ENCODE measurements at places on chromosomes 16 and 17.
A peak's percentile ranks its signal among the peaks of the same experiment; 100 is the strongest.

GRCh38 chr17:27921077-27921476, 27.9 kb upstream of the LYRM9 start:
- DNase-seq = no peak

- no peak for DNase-seq
Observed at GRCh38 chr16:58155839-58156238, 26.7 kb upstream of the CFAP20 start.

DNA sequence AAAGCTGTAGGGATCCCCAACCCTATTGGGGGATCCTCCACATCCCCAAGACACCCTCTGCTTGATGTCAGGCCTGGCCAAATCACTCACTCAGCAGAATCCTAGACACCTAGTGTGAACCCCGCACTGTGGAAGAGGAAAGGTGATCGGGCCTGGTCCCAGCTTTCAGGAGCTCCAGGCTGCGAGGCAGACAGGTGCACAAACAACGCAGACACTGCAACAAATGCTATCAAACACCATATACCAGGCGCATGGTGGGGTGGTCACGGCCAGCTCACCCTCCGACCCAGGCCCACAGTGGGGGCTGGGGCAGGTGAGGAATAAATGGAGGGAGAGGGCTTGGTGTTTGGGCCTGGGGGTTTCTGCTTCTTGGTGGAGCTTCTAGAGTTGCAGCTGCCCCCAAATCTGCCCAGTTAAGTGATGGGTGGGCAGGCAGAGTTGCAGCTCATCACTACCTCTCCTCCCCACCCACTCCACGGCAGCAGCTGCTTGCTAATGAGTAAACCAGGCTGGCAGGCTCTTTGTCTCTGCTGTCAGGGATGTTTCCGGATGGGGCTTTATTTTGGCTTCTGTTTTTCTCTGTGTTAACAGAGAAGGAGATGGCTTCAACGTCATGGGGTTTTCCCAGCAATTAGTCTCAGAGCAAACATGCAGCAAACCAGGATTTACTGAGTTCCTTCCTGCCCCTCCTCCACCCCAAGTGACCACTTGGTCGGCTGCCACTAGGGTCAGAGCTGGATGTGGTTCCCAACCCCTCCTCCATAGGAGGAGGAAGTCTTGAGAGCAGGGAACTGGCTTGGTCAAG, 46.6 kb downstream of the PECAM1 start:
- DNase-seq = no peak

- no peak for DNase-seq
Observed at GRCh38 chr17:7173687-7174602, 5.2 kb downstream of the ASGR1 start.

DNA sequence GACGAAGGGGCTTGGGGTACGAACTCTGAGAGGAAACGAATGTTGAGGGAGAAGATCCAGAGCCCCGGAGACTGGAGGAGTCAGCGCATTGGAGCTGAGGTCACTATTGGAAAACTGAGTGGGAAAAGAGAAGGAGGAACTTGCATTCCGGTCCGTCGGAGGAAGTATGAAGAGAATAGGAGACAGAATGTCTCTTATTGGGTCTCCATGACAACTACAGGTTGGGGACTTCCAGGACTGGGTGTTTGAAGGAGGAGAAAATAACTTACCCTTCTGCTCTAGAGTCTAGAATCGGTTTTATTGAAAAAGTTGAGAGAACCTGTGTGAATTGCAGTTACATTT, 537 bp downstream of the GOSR1 start:
- DNase-seq = no peak

DNA sequence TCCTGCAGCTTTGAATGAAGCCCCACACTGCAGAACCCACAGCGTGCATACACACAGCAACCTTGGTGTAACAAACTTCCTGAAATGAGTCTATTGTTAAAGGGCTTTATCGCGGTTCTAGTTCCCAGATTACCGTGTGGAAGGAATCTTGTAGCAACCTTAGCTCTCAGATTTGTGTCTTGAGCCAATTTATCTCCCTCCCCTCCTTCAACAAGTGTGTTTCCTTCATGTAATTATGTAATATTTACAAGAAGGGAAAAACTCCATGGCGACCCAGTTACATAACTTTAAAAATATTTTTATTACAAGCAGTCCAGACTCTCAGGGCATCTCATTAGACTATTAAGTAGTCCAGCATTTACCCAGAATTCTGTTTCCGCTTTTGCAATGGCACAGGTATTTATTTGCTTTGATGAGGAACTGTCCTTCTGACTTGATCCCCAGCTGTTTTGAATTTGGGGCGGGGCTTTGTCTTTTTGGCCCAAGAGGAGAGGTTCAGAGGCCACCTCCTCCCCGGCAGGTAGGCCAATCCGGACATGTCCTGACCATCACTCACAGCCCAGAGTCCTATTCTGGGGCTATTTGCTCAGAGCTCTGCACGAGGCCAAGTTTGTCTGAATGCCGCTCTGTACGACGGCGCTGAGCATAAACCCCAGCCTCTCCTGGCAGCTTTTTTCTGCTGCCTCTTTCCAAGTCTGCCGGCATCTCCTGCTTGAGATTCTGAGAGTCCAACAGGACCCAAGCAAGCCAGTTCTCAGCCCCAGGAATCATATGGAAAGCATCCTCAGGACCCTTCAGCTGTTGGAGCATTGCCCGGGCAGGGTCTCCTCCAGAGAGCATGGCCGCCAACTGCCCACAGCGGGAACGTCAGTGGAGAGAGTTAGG, 35.6 kb downstream of the CLEC16A start:
- peak; percentile 99 for DNase-seq

- peak; percentile 54 for DNase-seq
Observed at GRCh38 chr17:29579866-29580771, 9.3 kb downstream of the GIT1 start.

GRCh38 chr16:82011199-82011641, at the start of gene SDR42E1:
Gene SDR42E1 (minus strand): TSS chr16:82011470. CDS start chr16:82000858, 10,612 bp downstream.
- no peak for DNase-seq

- DNase-seq = no peak
Observed at GRCh38 chr17:60386147-60387058, 5.5 kb downstream of the USP32 start.

DNA sequence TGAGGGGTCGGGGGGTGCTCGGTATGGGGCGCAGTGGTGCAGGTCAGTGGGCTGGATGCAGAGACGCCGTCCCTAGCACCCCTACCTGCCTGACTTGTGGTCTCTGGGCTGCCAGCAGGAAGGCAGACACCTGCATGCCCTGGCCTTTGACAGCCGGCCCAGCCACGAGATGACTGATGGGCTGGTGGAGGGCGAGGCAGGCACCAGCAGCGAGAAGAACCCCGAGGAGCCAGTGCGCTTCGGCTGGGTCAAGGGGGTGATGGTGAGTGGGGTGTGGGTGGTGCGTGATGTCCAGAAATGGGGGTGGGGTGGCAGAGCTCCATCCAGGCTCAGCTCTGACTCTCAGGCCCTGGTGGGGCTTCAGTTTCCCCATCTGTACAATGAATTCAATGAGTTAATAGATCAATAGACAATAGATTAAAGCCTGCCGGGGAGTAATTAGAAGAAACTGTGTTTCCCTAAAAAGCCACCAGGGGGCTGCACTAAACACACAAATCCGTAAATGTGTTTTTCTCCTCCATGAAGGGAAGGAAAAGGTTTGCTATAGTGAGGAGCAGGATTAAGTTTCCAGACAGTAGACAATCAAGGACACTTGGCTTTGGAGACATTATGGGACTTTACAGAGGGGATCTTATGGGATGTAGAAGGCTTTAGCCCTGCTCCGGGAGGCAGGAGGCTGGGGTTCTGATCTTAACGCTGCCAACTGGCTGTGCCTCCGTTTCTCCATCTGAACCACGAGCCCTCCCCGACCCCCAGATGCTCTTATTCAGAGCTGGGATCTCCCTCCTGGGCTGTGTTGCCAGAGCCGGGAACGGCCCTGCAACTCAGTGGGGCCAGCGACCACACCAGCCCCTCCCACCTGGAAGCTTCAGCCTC, 2.2 kb downstream of the SLC12A3 start:
- DNase-seq = peak; percentile 32
